AG10803 (cell line): ENCODE measurements at places on chromosomes 12 and 14.
A peak's percentile ranks its signal among the peaks of the same experiment; 100 is the strongest.

DNA sequence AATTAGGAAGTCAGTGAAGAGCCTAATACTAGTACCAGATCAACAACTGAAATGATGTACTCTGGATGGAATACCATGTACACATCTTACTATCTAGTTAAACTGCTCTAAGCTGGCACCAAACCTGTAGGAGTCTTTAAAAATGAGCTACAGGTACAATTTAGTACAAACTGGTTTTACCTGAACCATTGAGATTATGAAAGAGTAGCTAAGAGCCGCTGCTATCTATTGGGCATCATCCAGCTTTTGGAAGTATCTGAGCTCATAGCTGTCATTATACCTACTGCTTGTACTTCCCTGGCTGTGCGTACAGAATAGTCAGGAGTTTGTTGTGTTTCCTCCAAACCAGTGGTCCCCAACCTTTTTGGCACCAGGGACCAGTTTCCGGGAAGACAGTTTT is 12.4 kb downstream of the TBC1D30 start:
- no peak for DNase-seq

- DNase-seq = no peak
Measured at GRCh38 chr14:94047581-94047980, 21.4 kb downstream of the OTUB2 start.

DNA sequence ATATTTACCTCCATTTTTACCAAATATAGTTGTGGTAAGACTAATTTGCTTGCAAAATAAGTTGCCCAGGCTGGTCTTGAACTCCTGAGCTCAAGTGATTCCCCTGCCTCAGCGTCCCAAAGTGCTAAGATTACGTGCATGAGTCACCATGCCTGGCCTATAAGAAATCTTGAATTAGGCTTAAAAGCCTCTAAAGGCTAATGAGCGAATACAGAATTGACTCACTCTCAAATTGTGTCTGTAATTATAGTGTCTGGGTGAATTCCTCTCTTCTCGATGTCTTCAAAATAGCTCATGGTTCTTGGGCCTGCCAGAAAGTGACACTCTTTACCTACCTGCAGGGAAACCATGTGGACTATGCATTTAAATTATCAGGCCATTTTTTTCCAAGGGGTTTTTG is 403.5 kb downstream of the SLC16A7 start:
- DNase-seq = no peak

DNA sequence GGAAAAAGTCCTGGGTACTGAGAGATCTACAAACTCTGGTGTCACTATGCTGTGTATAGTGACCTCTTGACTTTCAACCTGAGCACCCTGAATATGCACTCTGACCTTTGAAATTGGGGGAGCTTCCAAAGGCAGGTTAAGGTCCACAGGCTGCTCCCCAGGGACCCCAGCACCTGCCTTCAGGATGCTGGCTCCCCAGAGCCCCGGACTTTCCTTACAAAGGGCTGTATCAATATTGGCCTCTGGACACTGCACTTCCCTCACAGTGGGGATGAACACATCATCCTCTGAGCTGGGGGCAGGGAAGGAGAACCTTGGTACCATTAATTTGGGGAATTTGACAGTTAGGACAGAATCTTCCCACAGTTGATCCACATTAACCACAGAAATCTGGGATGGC is 14.3 kb downstream of the PLD4 start:
- no peak for DNase-seq

GRCh38 chr14:49049711-49050110 is 536.5 kb downstream of the RPS29 start:
- DNase-seq = no peak

DNA sequence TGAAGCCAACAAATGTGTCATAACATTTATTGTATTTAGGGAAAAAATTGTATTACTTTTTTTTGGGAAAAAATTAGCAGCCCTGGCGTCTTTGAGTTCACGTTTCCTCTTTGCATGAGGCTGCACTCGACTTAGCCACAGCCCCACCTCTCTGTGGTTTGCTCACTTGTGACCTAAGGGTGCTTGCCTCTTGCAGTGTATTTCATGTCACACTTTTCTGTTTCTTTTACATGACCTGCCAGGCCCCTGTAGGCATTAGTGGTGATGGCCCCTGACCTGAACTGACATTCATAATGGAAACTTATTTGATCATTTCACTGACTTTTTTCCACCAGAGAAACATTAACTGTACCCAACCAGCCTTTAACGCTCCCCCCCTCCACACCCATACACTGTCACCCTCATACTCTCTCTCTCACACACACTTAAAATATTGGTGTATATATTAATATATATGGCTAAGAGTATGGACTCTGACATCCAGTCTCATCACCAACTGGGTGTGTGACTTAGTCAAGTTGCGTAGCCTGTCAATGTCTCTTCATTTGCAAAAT is 122.9 kb downstream of the PRKCH start:
- no peak for DNase-seq

GRCh38 chr12:63915105-63915800 is 70.8 kb downstream of the SRGAP1 start:
- DNase-seq = peak; percentile 87

- no peak for DNase-seq
Measured at GRCh38 chr14:81252278-81252677, 31.5 kb upstream of the GTF2A1 start.

DNA sequence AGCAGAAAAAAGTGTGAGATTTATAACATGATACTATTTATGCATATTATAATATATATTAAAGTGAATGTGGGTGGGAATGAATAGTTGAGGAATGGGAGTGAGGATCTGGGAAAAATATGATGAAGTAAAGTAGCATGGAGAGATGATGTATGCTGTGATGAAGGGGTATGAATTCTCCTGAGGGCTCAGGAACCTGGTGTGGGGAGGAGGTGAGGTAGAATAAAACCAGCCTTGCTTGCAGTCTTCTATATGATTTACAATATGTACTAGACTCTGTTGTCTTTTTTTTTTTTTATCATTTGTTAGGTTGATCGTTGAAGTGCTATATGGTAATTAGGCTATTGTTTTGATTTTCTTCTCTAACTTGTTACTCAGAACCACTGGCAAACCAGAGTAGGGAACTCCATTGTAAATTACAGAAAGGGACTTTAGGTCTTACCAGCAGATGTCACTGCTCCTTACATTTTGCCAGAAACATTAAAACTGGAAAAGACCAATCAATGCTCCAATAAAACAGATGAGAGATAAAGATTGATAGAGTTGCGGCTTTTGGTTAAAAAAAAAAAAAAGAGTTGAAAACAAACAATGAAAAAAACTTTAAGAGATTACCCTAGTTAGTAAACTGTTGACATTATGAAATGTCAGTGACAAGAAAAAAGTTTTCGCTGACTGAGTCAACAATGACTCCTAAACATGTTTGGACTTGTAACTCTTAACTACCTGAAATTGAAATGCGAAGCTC is 39.9 kb downstream of the ATL1 start:
- peak; percentile 57 for DNase-seq

GRCh38 chr14:76133103-76133502 is 18.6 kb upstream of the GPATCH2L start:
- peak; percentile 12 for DNase-seq

DNA sequence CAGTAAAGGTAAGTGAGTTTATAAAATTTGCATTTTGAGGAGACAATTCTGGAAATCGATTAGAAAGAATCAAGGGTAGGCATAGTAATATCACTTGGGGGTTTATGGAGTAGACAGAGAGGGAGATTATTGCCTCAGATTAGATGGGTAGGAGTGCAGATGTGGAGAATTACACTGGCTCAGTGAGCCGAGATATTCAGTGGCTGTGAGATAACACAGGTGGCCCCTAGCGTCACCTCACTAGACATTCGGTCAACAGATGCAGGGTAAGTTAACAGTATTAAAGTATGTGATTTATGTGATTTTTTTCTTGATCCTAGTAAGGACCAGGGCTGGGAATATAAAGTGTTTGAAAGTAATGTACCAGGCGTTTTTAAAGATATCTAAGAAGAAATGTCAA is 39.6 kb upstream of the KLRD1 start:
- DNase-seq = no peak

DNA sequence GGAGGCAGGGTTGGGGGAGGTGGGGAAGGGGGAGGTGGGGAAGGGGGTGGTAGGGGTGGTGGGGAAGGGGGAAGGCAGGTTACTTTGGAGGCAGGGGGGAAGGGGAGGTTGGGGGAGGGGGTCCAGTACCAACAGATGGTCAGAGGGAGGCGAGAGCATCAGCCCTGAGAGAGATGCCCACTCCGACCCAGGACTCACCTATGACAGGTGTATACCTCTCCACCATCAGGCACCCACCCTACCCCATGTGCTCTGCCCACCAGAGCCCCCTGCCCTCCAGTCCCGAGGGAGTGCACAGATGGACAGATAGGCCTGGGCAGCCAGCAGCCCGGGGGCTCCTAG is 18.6 kb downstream of the JAG2 start:
- DNase-seq = no peak

- DNase-seq = no peak
Measured at GRCh38 chr14:65531148-65531547, 118.6 kb downstream of the FUT8 start.

DNA sequence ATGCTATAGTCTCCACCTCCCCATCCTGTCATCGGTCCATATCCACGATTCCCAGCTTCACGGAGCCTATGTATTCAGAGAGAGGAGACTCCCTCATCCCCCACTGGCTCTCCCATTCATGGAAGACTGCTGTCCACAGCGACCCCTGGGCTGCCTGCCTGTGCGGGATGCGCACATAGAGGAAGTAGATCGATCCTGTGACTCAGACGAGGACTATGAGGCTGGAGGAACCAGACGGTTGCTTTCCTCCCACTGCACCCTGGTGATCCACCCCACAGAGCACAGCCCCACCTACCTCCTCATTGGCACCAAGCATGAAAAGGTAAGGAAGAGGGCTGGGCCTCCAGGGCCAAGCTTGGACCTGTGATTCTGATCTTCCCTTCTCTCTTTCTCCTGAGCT is 24.4 kb downstream of the PIGH start:
- no peak for DNase-seq

DNA sequence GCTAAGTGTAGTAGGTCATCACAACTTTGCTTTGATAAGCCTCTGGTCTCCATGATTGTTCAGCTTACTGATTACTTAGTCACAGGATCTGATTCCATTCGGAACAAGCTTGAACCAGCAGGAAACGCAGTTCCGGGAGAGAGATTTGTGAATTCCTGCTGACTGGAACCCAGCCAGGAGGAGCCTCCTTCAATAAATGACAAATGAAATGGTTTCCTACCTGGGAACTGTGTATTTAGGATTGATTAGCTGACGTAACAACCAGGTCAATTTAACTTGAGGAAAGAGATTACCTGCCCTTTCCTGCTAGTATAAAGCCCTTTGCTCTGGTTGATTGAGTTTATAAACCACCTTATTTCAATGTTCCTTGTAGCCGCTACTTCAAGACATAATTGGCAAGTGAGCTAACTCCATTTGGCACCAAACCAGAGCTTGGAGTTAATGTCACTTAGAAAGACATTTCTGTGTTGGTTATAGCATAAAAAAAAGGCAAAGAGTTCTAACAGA is 35.1 kb upstream of the KCNH3 start:
- no peak for DNase-seq

DNA sequence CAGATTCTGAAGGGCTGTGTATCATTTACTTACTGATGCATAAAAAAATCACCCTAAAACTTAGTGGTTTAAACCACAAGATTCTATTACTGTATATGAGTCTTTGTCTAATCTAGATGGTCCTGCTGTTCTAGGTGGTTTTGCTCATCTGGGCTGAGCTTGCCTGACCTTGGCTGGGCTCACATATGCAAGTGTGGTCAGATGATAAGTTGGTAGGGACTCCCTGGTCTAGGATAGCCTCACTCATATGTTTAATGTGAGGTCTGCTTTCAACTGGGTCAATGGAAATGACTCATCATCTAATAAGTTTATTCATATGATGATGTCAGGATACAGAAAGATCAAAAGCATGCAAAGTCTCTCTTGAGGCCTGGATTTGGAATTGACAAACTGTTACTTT is 887.8 kb downstream of the TRHDE start:
- no peak for DNase-seq

GRCh38 chr14:29274890-29275596 is 508.5 kb downstream of the FOXG1 start:
- no peak for DNase-seq

DNA sequence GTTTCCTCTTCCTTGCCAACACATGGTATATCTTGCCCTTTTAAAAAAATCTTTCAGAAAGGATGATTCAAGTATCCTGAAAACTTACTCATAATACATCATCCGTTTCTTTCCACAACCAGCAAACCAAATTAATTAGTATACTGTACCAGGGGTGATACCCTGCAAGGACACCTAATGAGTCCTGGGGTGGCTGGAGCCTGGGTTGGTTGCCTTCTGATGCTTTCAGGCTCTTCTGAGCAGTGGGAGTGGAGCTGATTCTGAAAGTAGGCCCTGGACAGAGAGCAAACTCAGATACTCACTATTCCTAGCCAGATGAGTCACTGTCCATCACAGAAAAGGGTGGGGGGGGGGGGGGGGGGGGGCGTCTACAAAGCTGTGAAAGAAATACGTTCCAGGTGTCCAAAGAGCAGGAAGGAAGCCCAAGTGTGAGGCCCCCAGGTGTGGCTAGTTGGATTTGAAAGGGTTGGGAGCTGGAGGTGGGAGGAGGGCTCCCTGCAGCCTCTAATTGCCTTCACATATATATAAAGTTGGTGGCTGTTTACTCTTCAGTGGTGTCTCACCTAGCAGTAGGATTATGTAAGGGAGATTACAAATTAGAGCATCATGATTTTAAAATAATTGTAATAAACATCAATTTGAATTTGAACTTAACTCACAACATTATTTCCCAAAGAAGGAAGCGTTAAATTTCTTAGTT is 36.5 kb downstream of the FBXO33 start:
- no peak for DNase-seq

DNA sequence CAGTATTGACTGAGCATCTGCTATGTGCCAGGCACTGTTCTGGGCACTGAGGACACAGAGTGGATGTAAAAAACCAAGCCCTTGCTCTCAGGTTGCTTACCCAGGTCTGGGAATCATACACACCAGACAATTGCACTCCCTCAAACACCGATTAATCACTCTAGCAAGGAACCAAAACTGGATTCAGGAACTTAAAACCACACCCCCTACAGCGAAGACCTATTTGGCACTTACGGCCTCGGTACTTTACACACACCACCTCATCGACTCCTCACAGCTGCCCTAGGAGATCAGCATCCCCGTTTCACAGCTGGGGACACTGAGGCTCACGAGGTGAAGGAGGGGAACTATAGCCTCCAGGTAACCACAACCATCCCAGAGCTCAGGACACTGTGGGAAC is 1.6 kb downstream of the GLTP start:
- DNase-seq = no peak

DNA sequence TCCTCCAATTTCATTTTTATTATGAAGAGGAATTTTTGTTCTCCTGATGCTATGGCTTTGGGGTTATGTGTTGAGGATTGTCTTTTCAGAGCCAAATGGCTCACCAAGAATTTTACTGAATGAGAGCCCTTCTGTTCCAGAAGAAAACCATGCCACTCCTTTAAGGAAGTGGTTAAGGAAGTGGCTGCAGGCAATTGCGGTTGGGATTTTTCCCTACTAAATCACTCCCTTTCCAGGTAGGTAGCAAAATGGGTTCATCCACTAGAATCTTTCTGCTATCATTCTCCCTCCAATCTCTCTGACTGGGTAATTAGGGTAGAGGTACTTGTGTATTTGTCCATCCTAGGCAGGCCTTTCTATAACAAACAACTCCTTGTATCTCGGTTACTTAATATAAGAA is 163.1 kb downstream of the TTC8 start:
- DNase-seq = peak; percentile 28

GRCh38 chr12:124398578-124399227 is 103.8 kb downstream of the RFLNA start:
- no peak for DNase-seq

GRCh38 chr14:31505411-31505810 is 17.6 kb upstream of the GPR33 start:
- peak; percentile 81 for DNase-seq

- no peak for DNase-seq
Measured at GRCh38 chr14:104726600-104727451, 2.8 kb downstream of the ADSS1 start.

GRCh38 chr14:61147381-61147821 is 133.7 kb downstream of the TMEM30B start:
- DNase-seq = no peak
